ENCODE measurements at places on chromosomes 1 and 21.

DNA sequence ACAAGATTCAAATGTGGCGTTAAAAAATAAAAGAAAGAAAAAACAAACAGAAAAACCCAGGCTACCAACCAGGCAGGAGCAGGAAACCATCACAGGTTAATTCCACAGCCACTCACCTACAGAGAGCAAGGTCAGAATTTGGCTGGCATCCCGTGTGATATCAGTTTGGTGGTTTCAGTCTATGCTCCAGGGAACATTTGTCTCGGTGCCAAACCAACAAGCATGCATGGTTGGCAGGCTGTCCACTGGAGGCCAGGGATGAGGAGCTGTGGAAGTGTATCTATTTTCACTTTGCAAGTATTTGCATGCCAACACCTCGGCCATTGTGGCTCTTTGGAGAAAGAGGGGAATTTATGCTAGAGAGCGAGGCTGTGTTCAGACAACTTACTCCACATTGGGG is 53.1 kb upstream of the PROX1 start:
- DNase-seq: no peak

GRCh38 chr1:203287109-203287893 is 18.0 kb upstream of the BTG2 start:
- DNase-seq: no peak

DNA sequence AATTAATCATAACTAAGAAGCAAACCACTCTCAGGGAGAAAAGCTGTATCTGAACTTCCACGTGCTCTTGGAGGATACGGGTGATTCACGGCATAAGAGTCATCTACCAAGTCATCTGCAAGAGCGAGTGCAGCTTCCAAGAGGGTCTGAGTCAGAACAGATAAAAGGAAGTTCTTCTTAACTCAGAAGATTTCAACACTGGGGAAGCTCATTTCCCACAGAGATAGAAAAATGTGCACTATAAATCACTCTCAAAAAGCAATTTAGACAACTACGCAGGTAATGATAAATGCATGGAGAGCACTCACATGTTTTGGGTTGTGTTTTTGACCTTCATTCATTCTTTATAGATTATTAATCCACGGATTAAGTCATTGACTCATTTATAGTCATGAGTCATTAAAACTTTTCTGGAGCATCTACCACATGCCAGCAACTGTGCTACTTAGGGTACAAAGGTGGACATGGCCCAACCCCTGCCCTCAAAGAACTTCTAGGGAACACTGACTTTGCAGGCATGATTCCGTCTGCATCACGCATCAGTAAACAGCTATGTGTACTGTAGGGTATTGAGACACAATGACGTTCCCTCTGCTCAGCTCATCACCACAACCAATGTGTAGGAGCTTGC is 20.8 kb downstream of the KCNJ15 start:
- peak; percentile 100 for DNase-seq

DNA sequence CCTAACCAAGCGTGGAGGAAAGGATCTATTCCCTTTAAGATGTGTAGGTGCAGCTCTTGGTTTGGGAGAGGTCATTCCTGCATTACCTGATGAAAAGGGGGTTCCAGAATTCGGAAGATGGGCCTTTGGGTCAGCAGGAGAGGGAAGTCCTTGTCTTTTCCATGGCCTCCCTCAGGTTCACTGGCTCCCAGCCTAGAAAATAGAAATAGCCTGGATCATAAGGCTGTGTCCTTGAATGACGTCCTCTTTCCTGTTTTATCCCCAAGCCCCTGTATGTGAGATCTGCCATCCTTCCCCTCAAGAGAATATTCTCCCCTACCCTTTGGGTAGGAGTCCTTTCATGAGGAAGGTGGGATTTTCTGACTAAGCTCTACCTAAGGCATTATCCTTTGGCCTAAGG is 14.5 kb upstream of the RPS8 start:
- DNase-seq: no peak

- no peak for DNase-seq
These were observed 50.0 kb downstream of the UCK2 start for GRCh38 chr1:165877411-165877810.

GRCh38 chr1:95041491-95042165 is 31.1 kb downstream of the ALG14 start:
- DNase-seq: peak; percentile 87

DNA sequence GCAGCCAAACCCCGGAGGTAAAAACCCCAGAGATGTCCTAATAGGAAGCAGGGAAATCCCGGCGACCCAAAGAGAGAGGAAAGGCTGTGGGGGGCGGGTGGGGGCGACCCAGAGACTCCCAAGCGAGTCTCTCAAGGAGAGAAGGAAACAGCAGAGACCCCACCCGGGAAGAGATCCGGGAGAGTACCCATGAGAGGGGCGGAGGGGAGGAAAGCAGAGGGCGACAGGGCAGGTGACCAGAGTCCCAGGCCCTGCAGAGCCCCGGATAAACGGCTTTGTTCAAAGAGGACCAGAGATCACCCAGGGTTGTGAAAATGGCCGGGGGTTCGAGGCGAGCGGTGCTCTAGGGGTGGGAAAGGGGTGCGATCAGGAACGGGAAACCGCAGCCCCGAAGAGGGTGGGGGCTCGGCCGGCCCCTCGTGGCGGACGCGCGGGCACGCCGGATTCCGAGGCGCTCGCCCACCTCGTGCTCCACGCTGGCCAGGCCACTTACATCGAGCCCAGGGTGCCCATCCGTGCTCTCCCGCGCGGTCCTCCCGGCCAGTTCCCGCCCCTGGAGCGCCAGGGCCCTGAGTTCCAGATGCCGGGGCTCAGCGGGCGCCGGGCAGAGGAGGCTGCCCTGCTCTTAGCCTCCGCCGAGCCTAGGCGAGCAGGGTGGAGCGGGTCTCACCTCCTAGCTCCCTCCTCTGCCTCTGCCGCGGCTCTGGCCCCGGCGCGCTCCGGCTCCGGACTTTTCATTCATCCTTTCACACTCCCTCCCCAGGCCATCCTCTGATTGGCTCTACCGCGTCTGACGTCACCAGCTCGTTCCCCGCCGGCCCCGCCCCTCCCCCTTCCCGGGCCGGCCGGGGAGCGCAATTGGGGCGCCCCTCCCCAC is 52.3 kb downstream of the RHBG start:
- no peak for DNase-seq

- DNase-seq: peak; percentile 52
These were observed 383.1 kb upstream of the ESRRG start for GRCh38 chr1:217106231-217106901.

DNA sequence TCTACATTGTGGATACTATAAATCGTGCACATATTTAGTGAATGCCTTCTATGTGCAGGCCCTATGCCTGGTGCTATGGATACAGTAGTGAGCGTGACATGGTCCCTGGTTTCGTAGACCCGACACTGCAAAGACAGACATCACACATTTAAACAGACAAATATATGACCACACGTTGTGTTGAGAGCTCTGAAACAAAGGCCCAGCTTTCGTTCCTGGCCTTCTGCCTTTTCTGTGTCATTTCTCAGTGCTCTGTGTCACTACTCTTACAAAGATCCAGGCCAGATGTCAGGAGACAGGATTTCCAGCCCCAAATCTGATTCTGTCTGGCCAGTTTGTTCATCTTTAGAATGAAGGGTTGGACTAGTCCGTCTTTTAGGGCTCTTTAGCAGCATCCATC is 19.3 kb upstream of the TRABD2B start:
- no peak for DNase-seq

GRCh38 chr1:229230893-229231753 is 39.8 kb upstream of the RAB4A start:
- DNase-seq: no peak

GRCh38 chr1:54950369-54951163 is 29.9 kb upstream of the TMEM61 start:
- peak; percentile 77 for DNase-seq

DNA sequence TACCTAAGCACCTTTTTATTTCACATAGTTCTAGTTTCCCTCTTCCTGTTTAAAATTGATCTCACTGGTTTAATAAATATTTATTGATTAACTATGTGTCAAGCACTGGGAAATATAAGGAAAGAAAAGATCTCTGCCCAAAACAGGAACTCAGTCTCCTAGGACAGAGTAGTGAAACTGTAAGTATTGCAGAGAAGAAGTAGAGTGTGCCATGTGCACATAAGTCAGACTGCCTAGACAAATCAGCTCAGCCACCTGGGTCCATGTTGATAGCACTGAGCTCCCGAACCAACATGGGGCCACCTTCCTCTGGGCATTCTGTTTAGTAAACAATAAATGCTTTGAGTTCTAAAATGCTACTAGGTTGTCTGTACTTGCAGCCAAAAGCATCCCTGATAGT is 9.8 kb upstream of the SSX2IP start:
- DNase-seq: no peak

- DNase-seq: no peak
These were observed 39.6 kb upstream of the GRIK3 start for GRCh38 chr1:37073854-37074379.

GRCh38 chr1:172398193-172398592 is 22.3 kb upstream of the C1orf105 start:
- DNase-seq: no peak

DNA sequence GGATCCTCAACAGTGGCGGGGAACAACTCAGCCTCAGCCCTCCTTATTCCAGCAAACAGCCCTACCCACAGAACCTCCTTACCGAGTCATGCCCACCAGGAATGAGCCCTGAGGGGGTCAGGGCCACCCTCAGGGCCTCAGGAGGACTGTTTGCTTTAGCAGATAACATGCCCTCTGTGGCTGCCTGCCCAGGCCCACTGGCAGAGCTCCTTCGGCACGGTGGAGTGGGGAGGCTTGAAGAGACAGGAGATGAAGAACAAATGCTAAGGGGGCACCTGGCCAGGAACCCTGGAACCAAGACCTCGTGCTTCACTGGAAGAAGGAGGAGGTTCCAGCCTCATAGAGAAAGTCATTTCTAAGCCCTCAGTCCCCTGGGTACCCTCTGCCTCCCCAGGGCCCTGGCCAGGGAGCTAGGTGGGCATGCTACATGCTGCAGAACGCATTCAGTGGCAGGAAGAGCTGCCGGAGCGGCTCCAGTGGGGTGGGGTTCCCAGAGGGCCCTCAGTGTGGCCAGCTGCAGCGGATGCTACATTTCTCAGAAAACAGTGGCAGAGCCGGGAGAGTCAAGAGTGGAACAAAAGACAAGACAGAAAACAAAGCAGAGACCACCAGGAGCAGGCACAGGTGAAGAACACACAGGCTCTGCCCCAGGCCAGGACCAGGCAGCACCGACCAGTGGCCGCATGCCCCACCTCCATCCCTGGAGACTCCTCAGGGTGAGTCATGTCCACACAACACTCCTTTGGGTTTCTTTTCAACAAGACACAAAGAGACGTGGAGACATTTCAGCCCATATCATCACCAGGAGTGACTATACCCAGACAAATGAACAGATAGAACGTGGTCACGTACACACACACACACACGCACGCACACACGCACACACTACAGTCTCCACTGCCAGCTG is 39.8 kb downstream of the RIMS3 start:
- DNase-seq: no peak

DNA sequence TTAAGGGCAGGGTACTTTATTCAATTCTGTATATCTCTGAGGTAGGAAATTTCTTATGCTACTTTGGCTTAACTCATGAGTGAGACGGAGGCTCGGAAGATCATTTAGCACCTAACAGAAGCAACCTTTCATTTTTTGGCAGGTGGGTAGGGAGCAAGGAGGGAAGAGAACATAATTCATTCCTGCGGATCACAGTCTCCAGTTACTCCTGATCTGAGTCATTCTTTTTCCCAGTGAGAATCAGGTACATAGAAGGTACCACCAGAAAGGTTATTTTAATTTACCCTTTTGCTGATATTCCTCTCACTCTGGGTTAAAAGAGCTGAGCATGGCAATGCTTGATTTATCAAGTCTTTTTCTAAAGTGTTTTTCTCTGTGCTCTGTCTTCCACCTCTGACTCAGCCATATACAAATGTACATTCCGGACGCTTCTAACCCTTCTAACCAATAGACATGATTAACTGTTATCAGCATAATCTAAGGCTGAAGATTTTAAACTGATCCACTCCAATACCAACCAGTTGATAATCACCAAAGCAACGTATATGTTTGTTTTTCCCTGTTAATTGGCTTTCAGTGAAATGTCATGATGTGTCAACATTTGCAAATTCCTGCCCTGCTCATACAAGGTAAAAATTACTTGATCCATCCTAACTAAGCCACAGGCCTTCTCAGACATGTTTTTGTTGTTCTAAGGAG is 271.7 kb downstream of the DUSP10 start:
- no peak for DNase-seq

DNA sequence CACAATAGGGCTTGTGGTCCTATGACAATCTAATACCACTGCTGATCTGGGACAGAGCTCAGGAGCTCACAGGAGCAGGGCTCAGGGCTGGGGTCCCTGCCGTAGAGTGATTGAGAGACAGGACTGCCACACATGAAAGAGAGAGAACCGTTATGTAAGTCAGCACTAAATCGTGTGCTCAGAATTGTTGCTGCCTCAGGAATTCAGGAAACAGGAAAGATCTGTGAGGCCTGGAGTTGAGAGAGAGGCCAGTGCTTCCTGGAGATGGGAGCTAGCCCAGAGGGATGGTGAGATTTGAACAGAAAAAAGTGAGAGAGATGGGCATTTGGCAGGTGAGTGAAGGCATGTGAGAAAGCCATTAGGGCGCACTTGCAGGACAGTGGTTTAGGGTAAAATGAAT is 17.5 kb upstream of the ACBD6 start:
- no peak for DNase-seq

Data from HCEC 1CT (cell line).